ENCODE measurements at places on chromosomes 13 and 19.
A peak's percentile ranks its signal among the peaks of the same experiment; 100 is the strongest.

DNA sequence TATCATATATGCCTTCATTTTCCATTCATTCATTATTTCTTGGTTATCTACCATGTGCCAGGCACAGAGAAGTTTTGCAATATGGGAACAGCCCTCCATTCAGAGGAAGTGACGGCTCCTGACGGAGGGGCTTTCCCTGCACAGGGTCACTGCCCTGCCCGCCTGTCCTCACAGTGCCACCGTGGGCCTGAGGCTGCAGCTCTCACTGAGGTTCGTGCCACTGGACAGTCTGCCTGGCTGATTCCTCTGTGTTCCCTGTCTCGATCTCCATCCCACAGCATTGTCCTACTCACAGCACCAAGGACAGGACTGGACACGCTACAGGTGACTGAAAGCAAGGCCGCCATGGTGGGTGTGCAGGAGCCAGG is 92.7 kb downstream of the TSHZ3 start:
- peaks cover 49% of the 10 kb centered on the region for H3K4me1 ChIP-seq
- no peak overlapping the region for H3K4me3 ChIP-seq
- H3K27ac ChIP-seq: no peak overlapping the region
- H3K27me3 ChIP-seq: no peaks in the 10 kb centered on the region
- DNase-seq: no peak

- H3K36me3 ChIP-seq: peaks cover under 1% of the 10 kb centered on the region
- DNase-seq: no peak
- H3K27ac ChIP-seq: no peak overlapping the region
- H3K4me1 ChIP-seq: peaks cover 8% of the 10 kb centered on the region
- no peaks in the 10 kb centered on the region for H3K27me3 ChIP-seq
- no peak overlapping the region for H3K4me3 ChIP-seq
Observed at GRCh38 chr13:60328073-60328472, 68.9 kb upstream of the TDRD3 start.

- peaks cover 18% of the 10 kb centered on the region for H3K4me1 ChIP-seq
- no peaks in the 10 kb centered on the region for H3K27me3 ChIP-seq
- H3K27ac ChIP-seq: peak overlapping the region; percentile 51
- H3K4me3 ChIP-seq: no peak overlapping the region
- peak; percentile 45 for DNase-seq
Observed at GRCh38 chr19:3710265-3710812, 2.2 kb downstream of the TJP3 start.

GRCh38 chr13:49098771-49099512 is 121.2 kb upstream of the MLNR start:
- H3K4me3 ChIP-seq: no peak overlapping the region
- DNase-seq: no peak
- no peaks in the 10 kb centered on the region for H3K27me3 ChIP-seq
- H3K27ac ChIP-seq: no peak overlapping the region
- no peaks in the 10 kb centered on the region for H3K36me3 ChIP-seq

- peaks cover 29% of the 10 kb centered on the region for H3K4me1 ChIP-seq
- peak overlapping the region; percentile 71 for H3K4me3 ChIP-seq
- peak; percentile 70 for DNase-seq
- H3K36me3 ChIP-seq: peaks cover 11% of the 10 kb centered on the region
Observed at GRCh38 chr19:48745208-48745995, 1.3 kb downstream of the IZUMO1 start.

DNA sequence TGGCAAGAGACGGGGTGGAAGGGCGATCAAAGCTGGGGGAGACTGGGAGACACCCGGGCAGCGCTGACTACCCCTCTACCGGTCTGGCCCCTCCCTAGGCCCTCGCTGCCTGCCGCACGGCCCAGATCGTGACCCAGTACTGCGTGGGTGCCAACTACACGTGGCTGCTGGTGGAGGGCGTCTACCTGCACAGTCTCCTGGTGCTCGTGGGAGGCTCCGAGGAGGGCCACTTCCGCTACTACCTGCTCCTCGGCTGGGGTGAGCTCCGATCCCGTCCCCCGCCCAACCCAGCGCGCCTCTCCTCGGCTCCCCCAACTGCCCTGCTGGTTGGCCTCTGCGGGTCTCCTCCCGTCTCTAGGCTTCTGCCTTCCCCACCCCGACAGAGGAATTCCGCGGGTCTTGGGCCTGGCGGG is 8.8 kb downstream of the GIPR start:
- no peak overlapping the region for H3K27ac ChIP-seq
- peaks cover 74% of the 10 kb centered on the region for H3K27me3 ChIP-seq
- no peak for DNase-seq

DNA sequence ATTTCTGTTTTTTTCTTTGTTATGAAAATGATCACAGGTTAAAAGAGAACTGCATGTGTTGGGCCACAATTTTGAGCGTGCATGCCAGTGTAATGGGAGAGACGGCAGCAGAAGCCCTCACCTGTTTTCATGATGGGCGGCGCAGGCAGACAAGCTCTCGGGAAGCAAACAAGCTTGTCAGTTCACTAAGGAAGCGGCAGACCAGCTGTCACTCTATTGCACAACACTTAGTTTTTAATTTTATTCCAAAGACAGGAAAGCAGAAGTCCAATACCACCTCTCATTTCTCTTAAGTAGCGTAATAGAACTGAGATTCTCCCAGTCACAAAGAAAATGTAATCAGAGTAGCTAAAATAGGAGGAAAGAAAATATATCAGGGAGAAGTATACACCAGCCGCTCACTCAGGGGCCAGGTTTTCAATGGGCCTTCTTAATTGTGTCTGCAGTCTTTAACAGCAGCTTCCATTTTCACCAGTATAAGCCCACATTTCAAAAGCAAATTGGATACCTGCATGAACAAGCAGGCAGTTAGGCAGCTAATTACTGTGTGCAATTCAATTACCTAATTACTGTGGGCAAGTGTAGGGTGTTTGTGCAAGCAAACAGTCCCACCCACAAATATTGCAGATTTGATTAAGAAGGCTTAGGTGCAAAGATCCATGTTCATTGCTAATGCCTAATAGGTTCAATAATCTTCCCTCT is 711.4 kb downstream of the DIAPH3 start:
- H3K4me1 ChIP-seq: peaks cover 60% of the 10 kb centered on the region
- H3K27me3 ChIP-seq: peaks cover 64% of the 10 kb centered on the region
- no peak overlapping the region for H3K27ac ChIP-seq
- H3K36me3 ChIP-seq: peaks cover 3% of the 10 kb centered on the region
- no peak overlapping the region for H3K4me3 ChIP-seq

DNA sequence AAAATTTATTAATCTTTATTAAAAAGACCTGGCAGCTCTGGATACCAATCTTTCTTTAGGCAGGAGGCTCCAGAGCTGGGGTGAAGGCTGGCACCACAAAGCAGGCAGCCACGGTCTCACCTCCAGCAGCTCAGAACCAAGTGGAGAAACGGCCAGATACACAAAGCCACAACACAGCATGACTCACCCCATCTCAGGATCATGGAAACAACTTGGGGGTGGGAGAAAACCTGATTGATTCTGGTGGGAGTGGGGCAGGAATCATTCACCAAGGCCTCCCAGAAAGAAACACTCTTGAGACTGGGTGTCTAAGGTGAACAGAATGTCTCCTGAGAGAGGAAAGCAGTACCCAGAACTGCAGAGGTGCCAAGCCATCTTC is 64.2 kb downstream of the CRYL1 start:
- H3K36me3 ChIP-seq: no peaks in the 10 kb centered on the region
- no peak overlapping the region for H3K27ac ChIP-seq
- DNase-seq: no peak
- H3K4me1 ChIP-seq: peaks cover 24% of the 10 kb centered on the region
- no peak overlapping the region for H3K4me3 ChIP-seq

DNA sequence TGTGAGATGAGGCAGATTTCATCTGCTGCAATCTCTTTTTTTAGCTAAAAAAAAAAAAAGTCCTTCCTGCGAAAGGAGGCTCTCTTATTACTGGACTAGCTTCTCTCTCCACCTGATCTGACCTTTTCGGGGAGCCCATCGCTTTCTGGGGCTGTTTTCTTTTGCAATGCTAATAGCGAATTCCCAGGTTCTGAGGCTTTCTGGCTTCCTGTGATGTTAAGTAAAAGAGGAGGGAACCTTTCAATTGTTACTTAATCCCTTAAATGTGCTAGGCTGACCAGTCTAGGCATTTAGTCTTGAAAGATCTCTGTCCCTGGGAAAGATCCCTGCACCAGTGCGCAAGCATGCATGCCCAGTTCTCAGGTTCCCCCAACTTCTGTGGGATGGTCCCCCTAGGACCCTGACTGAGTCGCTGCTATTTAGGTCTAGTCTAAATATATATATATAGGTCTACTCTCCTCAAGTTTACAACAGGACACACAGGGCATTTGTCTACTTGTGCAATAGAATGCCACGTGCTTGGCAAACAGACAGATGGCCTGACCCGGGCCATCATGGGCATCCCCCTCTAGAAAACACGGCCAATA is 224.7 kb downstream of the ZNF536 start:
- peak overlapping the region; percentile 91 for H3K27ac ChIP-seq
- no peaks in the 10 kb centered on the region for H3K36me3 ChIP-seq
- H3K27me3 ChIP-seq: no peaks in the 10 kb centered on the region
- peak; percentile 48 for DNase-seq
- peak overlapping the region; percentile 43 for H3K4me3 ChIP-seq
- peaks cover 51% of the 10 kb centered on the region for H3K4me1 ChIP-seq

DNA sequence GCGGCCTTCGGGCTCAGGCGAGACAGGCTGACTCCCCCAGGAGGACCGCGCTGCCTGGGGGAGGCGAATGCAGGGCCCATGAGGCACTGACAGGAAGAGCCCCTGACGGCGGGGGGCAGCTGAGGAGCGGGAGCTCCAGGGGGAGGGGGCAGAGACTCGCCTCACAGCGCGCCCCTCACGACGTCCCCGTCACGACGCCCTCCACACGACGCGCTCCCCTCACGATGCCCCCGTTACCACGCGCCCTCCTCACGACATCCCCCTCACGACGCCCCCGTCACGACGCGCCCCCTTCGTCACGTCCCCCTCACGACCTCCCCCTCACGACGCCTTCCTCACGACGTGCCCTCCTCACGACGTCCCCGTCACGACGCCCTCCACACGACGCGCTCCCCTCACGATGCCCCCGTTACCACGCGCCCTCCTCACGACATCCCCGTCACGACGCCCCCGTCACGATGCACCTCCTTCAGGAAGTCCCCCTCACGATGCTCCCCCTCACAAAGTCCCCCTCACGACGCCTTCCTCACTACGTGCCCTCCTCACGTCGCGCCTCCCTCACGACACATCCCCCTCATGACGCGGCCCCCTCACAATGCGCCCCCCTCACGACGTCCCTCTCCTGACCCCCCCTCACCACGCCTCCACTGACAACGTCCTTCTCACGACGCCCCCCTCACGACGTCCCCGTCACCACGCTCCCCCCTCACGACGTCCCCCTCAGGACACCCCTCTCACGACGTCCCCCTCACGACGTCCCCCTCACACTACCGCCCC is 99.6 kb downstream of the ING1 start:
- no peak overlapping the region for H3K4me3 ChIP-seq
- no peak for DNase-seq
- H3K36me3 ChIP-seq: no peaks in the 10 kb centered on the region
- H3K27me3 ChIP-seq: peaks cover 18% of the 10 kb centered on the region
- H3K4me1 ChIP-seq: peaks cover 58% of the 10 kb centered on the region

DNA sequence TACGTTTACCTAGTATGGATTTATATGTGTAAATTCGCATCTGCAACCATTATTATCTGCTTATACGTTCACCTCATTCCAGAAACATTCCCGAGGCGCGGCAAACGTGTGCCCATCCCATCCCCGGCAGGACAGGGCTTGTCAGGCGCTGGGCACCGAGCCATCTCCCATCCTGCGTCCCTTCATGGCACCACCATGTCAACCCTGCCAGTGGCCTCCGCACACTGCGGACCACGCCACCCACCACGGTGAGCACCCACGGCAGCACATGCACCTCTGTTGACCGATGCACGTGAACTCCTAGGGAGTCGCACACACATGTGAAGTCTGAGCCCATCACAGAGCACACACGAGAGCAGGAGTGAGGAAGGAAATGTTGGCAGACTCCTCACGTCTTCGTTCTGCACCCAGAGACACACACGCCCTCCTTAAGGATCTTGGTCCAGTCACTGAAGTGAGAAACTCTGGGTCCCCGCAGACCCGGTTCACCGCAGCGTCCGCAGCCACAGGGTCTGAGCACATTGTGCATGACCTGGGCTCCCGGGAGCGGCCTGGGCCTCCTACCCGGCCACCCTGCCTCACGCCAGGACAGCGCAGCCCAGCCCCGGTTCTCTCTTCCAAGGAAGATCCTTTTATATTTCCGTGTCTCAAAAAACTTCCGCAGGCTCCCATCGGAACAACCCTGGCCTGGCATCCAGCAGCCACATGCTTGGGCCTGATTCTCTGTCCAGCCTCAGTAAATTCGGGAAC is 68.4 kb upstream of the C13orf46 start:
- peaks cover 23% of the 10 kb centered on the region for H3K4me1 ChIP-seq
- no peak overlapping the region for H3K4me3 ChIP-seq
- peak overlapping the region; percentile 89 for H3K27ac ChIP-seq
- no peak for DNase-seq
- H3K27me3 ChIP-seq: no peaks in the 10 kb centered on the region
- no peaks in the 10 kb centered on the region for H3K36me3 ChIP-seq

DNA sequence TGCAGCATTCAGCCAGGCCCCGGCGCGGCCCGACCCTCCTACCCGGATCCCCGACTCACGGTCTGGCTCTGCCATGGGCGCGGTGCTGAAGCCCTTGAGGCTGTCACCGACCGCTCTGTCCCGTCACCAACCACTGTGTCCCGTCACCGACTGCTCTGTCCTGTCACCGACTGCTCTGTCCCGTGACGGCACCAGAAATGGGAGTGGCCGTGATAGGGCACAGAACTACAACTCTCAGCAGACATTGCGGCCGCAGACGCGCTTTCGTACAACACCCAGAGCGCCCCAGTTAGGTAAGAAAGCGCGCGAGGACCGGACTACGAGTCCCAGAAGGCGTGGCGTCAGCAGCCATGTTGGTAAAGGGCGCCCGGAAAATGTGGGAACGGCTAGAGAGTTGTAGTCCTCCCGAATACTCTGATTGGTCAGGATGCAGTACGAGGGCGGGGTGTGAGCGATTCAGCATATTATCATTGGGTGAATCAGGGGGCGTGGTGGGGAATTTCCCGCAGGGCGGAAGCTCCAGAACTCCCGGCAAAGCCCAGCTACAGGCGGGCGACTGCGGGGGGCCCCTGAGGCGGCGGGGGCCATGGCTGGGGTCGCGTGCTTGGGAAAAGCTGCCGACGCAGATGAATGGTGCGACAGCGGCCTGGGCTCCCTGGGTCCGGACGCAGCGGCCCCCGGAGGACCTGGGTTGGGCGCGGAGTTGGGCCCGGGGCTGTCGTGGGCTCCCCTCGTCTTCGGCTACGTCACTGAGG is at the start of the genes NFKBIB and SIRT2:
Gene NFKBIB (plus strand): TSS at position 523 of the 755 bp plus-strand sequence. CDS start 64 bp downstream, at position 587.
Gene SIRT2 (minus strand): TSS at position 172 of the 755 bp plus-strand sequence. CDS start 97 bp downstream, at position 75.
- H3K36me3 ChIP-seq: no peaks in the 10 kb centered on the region
- peaks cover 12% of the 10 kb centered on the region for H3K4me1 ChIP-seq
- H3K4me3 ChIP-seq: peak within 1 kb of the TSS; percentile 87
- peak; percentile 99 for DNase-seq
- H3K27ac ChIP-seq: peak within 1 kb of the TSS; percentile 94

DNA sequence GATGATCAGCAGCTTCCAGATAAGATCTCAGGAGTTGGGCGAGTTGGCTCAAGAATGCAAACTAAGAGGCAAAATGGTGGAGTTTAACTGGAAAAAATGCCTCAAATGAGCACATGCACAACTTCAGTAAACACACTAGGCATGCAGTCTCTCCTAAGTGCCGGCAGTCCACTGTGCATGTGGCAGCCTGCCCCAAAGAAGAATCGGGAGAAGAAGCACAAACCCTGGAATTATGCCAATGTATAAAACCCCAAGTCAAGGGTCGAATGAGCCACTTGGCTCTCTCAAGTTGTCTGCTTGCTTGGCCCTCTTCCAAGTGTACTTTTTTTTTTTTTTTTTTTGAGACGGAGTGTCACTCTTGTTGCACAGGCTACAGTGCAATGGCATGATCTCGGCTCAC is 53.3 kb upstream of the SLITRK1 start:
- no peak overlapping the region for H3K27ac ChIP-seq
- no peak for DNase-seq
- no peak overlapping the region for H3K4me3 ChIP-seq
- H3K27me3 ChIP-seq: no peaks in the 10 kb centered on the region
